ENCODE measurements at places on chromosomes 12 and 14.

- H3K27me3 ChIP-seq = peaks cover 17% of the 10 kb centered on the region
- DNase-seq = no peak
- H3K27ac ChIP-seq = peak within 1 kb of the TSS; percentile 50
- peak within 1 kb of the TSS; percentile 91 for H3K4me3 ChIP-seq
These were observed at the start of gene PTMS for GRCh38 chr12:6765634-6766581. Gene PTMS (plus strand): TSS chr12:6766363. CDS start chr12:6766706, 343 bp downstream.

GRCh38 chr12:22169376-22169775 is 123.4 kb downstream of the CMAS start:
- no peaks in the 10 kb centered on the region for H3K4me1 ChIP-seq
- DNase-seq = no peak
- no peaks in the 10 kb centered on the region for H3K27me3 ChIP-seq
- H3K27ac ChIP-seq = no peak overlapping the region
- H3K36me3 ChIP-seq = no peaks in the 10 kb centered on the region
- H3K4me3 ChIP-seq = no peak overlapping the region

GRCh38 chr14:73718418-73719251 is 4.5 kb upstream of the PNMA1 start:
- H3K36me3 ChIP-seq = peaks cover 78% of the 10 kb centered on the region
- no peaks in the 10 kb centered on the region for H3K27me3 ChIP-seq
- H3K27ac ChIP-seq = no peak overlapping the region
- H3K4me1 ChIP-seq = peaks cover 1% of the 10 kb centered on the region
- DNase-seq = no peak
- H3K4me3 ChIP-seq = no peak overlapping the region

DNA sequence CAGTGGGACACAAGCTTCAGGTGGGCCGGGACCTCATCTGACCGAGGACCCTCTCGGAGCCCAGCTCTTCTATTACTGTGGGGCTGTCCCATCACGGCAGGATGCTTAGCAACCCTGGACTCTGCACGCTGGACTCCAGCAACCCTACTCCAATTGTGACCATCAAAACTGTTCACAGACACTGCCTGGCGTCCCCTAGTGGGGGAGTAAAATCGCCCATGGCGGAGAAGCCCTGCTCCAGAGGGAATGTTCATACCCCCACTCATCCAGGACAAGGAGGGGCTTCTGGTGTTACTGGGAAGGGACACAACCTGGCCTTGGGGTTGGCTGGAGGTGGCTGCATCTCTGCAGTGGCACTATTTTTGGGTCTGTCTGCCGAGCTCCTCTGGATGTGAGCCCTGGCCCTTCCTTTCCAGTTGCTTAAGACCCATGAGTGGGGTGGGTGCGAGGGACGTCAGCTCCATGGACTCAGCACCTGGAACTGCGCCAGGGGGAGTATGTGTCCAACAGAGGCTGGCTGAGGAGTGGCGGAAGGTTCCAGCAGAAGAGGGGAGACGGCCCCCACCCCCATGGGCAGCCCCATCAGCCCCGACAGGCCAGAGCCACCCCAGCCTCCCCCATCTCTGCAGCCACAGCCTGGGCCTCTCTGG is 103.8 kb downstream of the RFLNA start:
- peak overlapping the region; percentile 10 for H3K27ac ChIP-seq
- peaks cover 11% of the 10 kb centered on the region for H3K4me1 ChIP-seq
- peaks cover 26% of the 10 kb centered on the region for H3K36me3 ChIP-seq
- no peak for DNase-seq
- no peaks in the 10 kb centered on the region for H3K27me3 ChIP-seq
- H3K4me3 ChIP-seq = no peak overlapping the region

DNA sequence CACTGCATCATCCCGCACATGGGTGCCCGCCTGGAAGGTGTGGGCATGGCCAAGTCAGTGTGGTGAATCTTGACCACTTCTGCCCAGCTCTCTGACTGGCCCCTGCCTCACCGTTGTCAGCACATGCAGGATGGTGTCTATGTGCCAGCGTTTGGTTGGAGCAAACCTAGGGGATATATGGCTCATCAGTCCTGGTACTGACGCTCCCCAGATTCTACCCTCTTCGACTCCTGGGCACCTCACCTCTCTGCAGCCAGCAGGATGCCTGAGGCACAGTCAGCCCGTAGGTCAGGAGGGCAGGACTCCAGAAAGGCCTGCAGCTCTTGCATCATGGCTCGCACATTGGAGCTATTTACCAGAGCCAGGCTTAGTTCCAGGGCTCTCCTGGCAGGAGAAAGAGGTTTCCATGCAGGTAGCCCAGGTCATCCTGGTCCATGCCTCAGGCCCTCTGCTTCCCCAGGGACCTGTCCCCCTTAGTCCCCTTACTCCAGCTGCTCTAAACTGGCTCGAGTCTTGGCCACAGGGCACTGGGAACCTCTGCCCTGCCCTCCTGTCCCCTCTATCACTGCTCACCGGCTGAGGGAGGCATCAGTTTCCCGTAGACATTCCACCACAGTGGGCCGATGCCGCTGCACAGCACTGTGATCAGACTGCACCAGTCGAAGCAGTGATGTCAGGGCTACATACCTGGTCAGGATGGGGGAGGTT is 4.0 kb downstream of the AP1G2 start:
- no peaks in the 10 kb centered on the region for H3K27me3 ChIP-seq
- no peak for DNase-seq
- peaks cover 33% of the 10 kb centered on the region for H3K36me3 ChIP-seq
- H3K27ac ChIP-seq = peak overlapping the region; percentile 58
- no peak overlapping the region for H3K4me3 ChIP-seq

GRCh38 chr12:62319058-62319457 is 58.9 kb downstream of the USP15 start:
- DNase-seq = no peak
- H3K36me3 ChIP-seq = peaks cover 63% of the 10 kb centered on the region
- H3K4me3 ChIP-seq = no peak overlapping the region
- peak overlapping the region; percentile 29 for H3K27ac ChIP-seq

GRCh38 chr14:83173687-83174086 is 1640.0 kb upstream of the SEL1L start:
- H3K4me3 ChIP-seq = no peak overlapping the region
- no peak for DNase-seq
- no peak overlapping the region for H3K27ac ChIP-seq
- no peaks in the 10 kb centered on the region for H3K27me3 ChIP-seq

DNA sequence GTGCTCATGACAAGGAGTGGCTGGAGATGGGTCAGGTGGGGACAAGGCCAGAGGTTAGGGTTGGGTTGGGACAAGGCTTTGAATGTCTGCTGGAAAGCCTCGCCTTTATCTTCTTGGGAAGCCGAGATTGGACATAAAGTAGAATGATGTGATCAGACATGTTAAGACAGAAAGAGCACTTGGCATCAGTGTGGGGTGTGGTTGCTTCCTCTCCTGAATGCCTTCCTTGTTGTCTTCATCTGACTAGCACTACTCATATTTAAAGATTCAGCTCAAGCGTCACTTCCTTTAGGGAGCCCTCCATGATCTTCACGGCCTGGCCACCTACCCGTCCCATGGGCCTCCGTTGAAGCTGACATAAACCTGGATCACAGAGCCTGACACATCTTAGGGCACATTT is 14.8 kb upstream of the C12orf75 start:
- no peak overlapping the region for H3K4me3 ChIP-seq
- peaks cover 2% of the 10 kb centered on the region for H3K36me3 ChIP-seq
- H3K27me3 ChIP-seq = no peaks in the 10 kb centered on the region
- H3K4me1 ChIP-seq = peaks cover 6% of the 10 kb centered on the region
- peak overlapping the region; percentile 9 for H3K27ac ChIP-seq
- no peak for DNase-seq

DNA sequence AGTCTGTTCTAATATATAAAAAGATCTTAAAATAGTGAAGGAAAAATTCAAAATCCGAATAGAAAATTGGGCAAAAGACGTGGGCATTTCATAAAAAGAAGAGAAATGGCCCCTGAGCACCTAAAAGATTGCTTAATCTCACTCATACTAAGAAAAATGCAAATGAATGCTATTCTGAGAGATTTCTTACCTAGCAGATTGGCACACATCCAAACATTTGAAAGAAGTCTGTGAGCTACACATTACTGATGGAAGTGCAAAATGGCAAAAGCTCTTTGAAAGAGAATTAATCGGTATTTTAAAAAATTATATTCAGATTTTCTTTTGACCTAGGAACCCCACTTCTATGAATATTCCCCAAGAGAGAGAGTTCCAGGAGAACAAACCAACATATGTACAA is 280.4 kb upstream of the GARIN6 start:
- no peak overlapping the region for H3K4me3 ChIP-seq
- no peak for DNase-seq

DNA sequence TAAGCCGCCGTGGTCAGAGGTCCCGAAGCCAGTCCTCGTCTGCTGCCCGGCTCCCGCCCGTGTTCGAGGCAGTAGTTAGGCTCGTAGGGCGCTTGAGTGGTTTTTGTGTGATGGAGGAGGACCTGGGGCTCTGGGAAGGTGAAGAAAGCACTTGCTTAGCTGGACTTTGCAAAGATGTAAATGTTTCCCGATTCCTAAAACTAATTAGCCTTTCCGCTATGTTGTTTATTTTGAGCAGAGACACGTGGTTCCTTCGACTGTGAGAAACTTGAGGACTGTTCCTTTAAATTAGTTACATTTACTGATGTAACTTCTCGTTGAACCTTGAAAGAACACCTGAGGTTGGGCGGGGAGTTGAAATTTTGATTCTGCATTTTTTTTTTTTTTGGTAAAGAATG is 33.9 kb downstream of the MIA2 start:
- peak overlapping the region; percentile 78 for H3K4me3 ChIP-seq
- DNase-seq = no peak
- peaks cover 28% of the 10 kb centered on the region for H3K36me3 ChIP-seq
- H3K27ac ChIP-seq = peak overlapping the region; percentile 99
- no peaks in the 10 kb centered on the region for H3K27me3 ChIP-seq
- H3K4me1 ChIP-seq = peaks cover 35% of the 10 kb centered on the region

DNA sequence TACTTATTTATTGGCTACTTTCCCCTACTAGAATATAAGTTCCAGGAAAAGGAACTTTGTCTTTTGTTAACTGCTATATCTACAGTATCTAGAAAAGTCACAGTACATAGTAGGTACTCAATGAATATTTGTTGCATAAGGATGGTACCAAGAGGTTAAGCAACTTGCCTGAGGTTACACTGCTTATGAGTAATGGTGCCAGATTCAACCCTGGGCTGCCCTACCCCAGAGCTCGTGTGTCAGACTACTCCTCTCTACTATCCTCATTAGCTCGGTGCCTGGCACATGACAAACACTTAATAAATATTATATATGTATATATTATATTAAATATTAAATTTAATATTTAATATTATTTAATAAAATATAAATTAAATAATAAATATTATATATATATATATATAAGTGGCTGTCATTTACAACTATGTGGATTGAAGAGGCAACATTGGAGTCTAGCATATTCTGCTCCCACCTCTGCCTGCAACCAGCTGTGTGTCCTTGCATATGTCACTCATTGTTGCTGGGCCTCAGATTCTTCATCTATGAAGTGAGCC is 25.4 kb downstream of the UTP20 start:
- no peak for DNase-seq
- no peaks in the 10 kb centered on the region for H3K27me3 ChIP-seq
- H3K36me3 ChIP-seq = peaks cover 74% of the 10 kb centered on the region
- no peak overlapping the region for H3K4me3 ChIP-seq
- H3K27ac ChIP-seq = no peak overlapping the region
- H3K4me1 ChIP-seq = no peaks in the 10 kb centered on the region

DNA sequence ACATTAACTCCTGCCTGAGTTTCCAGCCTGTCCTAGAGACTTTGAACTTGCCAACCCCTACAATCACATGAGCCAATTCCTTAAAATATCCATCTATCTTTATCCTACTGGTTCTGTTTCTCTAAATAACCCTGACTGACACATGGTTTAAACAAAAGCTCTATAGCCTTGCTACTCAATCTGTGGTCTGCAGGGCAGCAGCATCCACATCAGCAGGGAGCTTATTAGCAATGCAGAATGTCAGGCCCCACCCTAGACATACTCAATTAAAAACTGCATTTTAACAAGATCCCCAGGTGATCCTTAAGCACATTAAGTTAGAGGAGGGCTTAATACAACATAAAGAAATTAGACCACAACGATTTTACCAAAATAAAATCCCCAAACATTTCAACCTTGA is 108.3 kb upstream of the CPSF6 start:
- H3K4me1 ChIP-seq = no peaks in the 10 kb centered on the region
- H3K4me3 ChIP-seq = no peak overlapping the region
- peaks cover 25% of the 10 kb centered on the region for H3K27me3 ChIP-seq
- DNase-seq = no peak
- no peaks in the 10 kb centered on the region for H3K36me3 ChIP-seq
- no peak overlapping the region for H3K27ac ChIP-seq

GRCh38 chr12:115700896-115701465 is 576.5 kb downstream of the MED13L start:
- no peak overlapping the region for H3K27ac ChIP-seq
- H3K4me1 ChIP-seq = no peaks in the 10 kb centered on the region
- H3K36me3 ChIP-seq = no peaks in the 10 kb centered on the region
- H3K27me3 ChIP-seq = no peaks in the 10 kb centered on the region
- DNase-seq = no peak
- no peak overlapping the region for H3K4me3 ChIP-seq
